Activated CD4-positive, alpha-beta memory T cell treated with anti-CD3 and anti-CD28 coated beads, Interleukin-2, amount 10 ng/mL, durations not matched to agents 7 days and 5 days (primary cell): ENCODE measurements at places on chromosomes 11 and 22. TPM values are rescaled to one million over a fixed set of nuclear protein-coding genes. Genes with fewer than 3 reads are reported as not detected.

The TSGA10IP gene
- not detected for total RNA-seq

DNA sequence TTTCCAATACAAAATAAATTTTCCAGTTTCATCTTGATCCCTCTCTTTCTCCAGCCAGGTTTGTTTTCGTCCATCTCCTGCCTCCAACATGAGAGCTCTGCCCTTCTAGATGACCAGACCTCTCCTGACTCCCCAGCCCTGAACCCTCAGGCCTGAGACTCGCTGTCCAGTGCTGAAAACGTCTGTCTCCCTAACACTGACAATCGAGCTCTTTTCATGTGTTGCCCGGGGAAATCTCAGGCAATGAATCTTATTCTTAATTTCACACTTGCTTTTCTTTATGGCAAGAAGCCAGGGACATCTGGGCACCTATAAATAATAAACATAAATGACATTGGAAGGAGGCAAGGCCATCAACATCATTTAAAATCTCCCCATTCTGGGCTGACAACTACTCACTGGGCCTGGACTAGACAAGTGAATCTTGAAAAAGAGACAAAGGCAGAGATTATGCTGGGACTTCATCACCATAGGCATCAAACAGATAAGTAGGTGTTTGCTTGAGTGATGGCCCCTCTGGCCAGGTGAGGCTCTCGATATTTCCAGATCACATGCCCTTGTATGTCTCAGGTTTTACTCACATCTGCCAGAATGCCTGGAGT is 274.5 kb upstream of the B3GAT1 start:
- no peak for DNase-seq

The OR51I1 gene
- total RNA-seq: not detected

GRCh38 chr11:65491614-65492386 is 7.0 kb upstream of the MALAT1 start:
- no peak for DNase-seq

The POU2AF3 gene
- not detected for total RNA-seq

GRCh38 chr11:128465531-128465930 is 121.8 kb downstream of the ETS1 start:
- DNase-seq: no peak

GRCh38 chr11:110446594-110446993 is 16.8 kb downstream of the FDX1 start:
- no peak for DNase-seq

- DNase-seq: no peak
These were observed 522.8 kb upstream of the LUZP2 start for GRCh38 chr11:23974051-23974450.

DNA sequence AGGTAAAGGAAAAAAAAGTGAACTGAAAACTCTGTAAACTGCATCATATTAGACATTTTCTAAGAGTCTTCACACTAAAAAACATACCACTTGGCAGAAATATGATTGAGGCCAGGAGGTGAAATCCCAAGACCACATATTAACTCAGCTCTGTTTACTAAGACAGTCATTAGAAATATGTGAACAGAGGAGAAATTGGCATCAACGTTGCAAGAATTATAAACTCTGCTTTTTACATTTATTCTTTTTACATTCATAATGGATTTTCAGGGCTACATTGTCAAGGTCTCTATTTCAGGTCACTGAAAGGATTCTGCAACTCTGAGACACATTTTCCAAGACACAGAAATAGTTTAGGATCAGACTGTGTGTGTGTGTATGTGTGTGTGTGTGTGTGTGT is 1364.0 kb downstream of the LRRC4C start:
- no peak for DNase-seq

DNA sequence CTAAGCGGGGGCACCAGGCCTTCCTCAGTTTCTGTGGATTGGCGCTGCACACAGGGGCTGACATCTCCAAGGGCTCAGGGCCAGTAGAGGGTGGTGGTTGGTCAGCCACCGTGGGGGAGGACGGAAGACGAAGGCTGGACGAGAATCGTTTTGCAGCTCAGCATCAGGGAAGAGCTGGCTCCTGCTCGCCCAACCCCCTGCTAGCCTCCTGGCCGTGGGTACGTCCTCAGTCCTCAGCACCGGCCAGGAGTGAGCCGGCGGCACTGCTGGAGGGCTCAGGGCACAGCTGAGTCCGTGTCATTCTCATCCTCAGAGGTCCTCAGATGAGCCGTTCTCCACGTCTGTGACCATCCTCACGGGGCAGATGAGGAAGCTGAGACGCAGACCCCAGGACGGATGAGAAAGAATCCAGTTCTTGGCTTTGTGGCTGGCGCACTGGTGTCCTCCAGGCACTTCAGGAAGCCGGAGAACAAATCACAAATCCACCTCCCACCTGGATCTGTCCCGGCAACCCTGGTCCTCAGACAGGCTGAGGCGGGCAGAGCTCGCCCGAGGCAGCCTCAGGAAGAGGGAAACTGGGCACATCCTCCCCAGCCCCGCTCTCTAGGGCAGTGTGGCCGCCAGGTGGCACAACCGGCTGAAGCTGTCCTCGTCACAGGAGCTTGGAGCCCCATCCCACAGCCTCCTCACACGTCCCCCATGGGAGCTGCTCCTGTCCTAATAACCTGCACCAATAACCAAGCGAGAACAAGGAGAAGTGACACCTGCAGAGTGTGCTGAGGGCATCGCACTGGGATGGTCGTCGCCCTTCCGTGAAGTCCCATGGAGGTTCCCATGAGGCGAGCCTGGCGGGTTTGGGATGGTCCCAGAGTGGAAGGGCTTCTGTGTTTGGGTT is 393.7 kb downstream of the BRD1 start:
- no peak for DNase-seq

- no peak for DNase-seq
These were observed 21.1 kb upstream of the VSTM5 start for GRCh38 chr11:93871526-93871925.

The LUZP2 gene
- total RNA-seq: not detected

The OR2D2 gene
- total RNA-seq: not detected

The ZFPL1 gene
- 31.6 TPM for total RNA-seq

- no peak for DNase-seq
These were observed 105.5 kb downstream of the FAT3 start for GRCh38 chr11:92330114-92330513.

DNA sequence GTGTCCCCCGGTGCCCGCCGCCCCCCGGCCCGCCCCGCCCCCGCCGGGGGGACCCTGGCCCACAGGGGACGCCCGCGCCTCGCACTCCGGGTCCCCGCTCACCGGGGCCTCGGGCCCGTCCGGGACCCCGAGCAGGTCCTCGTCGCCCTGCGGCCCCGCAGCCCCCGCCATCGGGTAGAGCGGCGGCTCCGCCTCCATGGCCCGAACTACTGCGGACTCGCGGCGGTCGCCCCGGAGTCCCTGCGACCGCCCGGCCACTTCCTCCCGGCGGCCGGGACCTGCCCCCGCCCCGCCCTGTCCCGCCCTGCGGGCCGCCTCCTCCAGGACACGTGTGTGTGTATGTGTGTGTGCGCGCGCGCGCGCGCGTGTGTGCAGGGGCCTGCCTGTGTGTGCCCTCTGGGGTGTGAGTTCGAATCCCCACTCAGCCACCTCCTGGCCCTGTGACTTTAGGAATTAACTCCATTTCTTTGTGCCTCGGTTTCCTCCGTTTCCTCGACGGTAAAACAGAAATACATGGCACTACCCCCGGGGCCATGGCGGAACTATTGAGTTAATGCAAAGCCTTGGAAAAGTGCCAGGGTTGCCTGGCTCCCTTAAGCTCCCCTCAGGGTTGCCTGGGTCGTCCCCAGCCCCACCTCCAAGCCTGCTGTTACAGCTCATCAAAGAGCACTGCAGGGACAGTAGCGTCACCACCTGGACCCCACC is at the start of gene UNC93B1:
UNC93B1 (minus strand) TSS at position 252 of the 705 bp plus-strand sequence; CDS start at position 198, 54 bp downstream.
- DNase-seq: peak; percentile 91

DNA sequence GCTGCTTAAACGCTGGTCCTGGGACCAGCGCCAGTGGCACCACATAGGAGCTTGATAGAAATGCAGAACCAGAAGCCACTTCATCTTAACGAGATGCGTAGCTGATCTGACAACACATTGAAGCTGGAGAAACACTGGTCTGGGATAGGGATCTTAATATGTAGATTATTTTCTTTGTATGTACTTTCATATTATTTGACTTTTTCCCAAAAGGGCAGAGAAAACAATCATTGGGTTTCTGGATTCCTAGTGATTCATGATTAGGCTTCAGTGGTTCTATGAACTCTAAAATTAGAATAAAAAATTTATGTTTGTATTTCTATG is 12.3 kb downstream of the MPEG1 start:
- DNase-seq: no peak

The UBASH3B gene
- total RNA-seq: 20.9 TPM

GRCh38 chr11:20407344-20407743 is 19.8 kb downstream of the PRMT3 start:
- DNase-seq: no peak

The NPAS4 gene
- not detected for total RNA-seq

The CASP12 gene
- total RNA-seq: 0.50 TPM

DNA sequence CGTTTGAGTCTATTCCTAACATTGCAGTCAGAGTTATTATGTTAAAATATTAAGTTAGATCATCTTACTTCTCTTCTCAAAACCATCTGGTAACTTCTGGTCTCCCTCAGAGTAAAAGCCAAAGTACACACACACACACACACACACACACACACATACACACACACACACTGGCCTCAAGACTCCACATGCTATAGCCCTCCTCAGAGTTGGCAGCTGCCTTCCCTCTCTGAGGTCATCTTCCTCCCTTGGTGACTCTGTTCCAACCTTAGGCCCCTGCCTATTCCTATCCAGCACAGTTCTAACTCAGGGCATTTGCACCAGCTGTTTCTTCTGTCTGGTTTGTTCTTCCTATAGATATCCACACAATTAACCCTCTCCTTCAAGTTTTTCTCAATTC is 272.0 kb upstream of the SESN3 start:
- DNase-seq: no peak

GRCh38 chr11:10946072-10946471 is 88.2 kb upstream of the ZBED5 start:
- DNase-seq: no peak

GRCh38 chr11:6228520-6228919 is 5.9 kb downstream of the FHIP1B start:
- DNase-seq: no peak

- no peak for DNase-seq
These were observed 406.7 kb downstream of the TBC1D22A start for GRCh38 chr22:47168900-47169800.

DNA sequence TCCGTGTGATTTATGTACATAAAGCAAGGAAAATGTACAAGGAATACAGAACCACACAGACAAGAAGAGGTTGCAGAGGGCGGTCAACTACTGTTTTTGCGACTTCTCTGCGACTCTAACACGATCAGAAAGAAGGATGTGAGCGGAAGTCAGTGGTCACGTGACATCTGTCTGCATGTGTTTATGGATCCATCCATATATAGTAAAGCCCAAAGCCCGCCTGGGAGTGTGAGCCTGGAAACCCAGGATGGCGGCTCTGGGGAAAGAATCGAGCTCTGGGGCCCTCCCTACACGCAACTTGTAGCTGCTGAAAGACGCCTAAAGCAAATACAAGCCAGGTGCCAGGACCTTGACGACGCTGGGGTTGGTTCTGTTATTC is 8.8 kb downstream of the OSBPL5 start:
- DNase-seq: no peak

The NAT10 gene
- 52.9 TPM for total RNA-seq

The SHANK2 gene
- total RNA-seq: not detected

- no peak for DNase-seq
These were observed 1.9 kb upstream of the ANO9 start for GRCh38 chr11:443542-444199.

The ZNF74 gene
- total RNA-seq: 6.2 TPM

DNA sequence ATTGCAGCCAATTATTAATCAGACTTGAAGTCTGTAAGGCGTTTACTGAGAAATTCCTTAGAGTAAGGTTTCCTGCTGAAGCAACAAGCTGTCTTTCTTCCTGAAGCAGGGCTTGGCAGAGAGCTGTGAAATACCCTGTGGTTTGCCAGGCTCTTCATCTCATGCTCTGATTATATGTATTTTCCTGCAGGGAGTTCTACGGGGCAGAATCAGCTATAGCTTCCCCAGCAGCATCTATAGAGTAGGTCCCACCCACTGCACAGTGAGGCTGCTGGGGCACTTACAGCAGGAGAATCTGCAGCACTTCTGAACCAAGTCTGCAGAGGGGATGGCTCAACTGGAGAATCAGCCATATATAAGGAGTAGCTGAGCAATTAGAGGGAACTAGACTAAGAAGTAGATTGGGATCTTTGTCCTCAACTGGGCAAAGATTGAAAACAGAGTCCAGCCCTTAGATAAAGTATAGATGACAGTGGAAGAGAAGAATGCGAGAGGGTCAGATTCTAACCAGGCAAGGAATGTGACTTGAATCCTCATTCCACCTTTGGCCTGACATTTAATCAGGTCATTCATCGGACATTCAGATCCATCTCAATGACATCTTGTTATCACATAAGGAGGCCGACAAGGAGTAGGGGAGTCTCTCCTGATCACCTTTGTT is 37.6 kb downstream of the CNTF start:
- no peak for DNase-seq
